Renal cortical epithelial cell (primary cell): ENCODE measurements at places on chromosomes 6 and 20.
A peak's percentile ranks its signal among the peaks of the same experiment; 100 is the strongest.

DNA sequence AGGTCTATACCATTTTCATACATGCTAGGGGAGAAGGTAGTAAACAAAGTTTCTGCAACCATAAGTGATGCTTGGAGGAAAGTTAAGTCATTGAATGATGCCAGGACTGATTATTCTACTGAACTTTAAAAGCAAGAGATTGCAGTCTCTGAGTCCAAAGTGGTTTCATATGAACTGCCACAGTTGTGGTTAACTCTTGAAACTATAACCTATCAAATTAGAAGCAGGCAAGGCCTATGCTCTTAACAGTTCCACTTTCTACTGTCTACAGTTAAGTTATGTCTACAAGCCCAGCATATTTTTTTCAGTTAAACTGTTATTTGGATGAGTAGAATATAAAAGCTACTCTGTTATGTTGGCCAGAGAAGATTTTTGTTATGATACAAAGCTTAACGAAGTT, 326.5 kb upstream of the RUNX2 start:
- DNase-seq: no peak

DNA sequence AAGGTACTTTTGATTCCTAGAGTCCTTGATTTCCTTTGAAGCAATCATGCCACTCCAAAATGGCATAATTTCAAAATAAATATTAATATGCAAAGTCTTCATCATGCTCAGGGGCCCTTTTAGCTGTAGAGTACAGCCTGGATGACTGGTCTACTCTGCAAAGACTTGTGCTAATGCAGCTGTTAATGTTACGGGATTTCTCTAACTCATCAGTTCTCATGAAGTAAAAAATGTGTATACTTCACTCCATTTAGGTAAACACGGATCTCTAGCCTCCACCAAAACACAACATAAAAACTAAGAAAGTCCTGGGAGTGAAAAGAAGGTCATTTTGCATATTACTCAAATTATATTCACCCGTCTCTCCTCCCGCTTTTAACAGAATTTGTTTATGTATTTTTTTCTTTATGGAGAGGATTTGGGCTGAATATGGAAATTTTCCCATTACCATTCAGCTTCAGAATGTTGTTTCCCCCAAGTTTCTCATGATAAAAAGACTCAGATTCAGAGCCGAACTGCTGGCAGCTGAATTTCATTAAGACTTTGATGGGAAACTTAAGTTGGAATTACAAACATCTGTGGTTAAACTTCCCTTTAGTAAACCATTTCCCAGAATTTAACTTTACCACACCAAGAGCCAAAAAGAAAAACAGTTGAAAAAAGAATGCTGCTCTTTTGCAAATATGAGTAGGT, 8.7 kb downstream of the LAMA4 start:
- peak; percentile 82 for DNase-seq

GRCh38 chr6:89430201-89430962, 2.6 kb upstream of the ANKRD6 start:
- DNase-seq: peak; percentile 70

DNA sequence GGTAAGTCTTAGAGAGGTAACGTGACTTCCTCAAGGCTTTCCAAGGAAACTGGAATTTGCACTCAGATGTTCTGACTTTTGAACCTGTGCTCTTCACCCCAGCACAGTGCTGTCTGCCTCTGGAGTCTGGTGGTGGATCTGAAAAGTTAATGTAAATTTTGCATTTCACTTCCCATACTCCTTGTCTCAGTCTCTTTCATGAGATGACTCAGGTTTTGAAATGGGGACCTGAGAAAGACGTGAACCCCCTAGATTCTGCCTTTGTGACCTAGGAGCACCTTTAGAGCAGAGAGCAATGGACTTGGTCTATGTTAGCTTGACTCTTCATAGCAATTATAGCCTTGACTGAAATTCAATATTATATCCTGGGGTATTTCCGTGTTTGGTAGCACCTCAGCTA, 223.0 kb downstream of the QKI start:
- DNase-seq: no peak

GRCh38 chr20:1813101-1813529, 82.1 kb upstream of the SIRPA start:
- DNase-seq: peak; percentile 87

DNA sequence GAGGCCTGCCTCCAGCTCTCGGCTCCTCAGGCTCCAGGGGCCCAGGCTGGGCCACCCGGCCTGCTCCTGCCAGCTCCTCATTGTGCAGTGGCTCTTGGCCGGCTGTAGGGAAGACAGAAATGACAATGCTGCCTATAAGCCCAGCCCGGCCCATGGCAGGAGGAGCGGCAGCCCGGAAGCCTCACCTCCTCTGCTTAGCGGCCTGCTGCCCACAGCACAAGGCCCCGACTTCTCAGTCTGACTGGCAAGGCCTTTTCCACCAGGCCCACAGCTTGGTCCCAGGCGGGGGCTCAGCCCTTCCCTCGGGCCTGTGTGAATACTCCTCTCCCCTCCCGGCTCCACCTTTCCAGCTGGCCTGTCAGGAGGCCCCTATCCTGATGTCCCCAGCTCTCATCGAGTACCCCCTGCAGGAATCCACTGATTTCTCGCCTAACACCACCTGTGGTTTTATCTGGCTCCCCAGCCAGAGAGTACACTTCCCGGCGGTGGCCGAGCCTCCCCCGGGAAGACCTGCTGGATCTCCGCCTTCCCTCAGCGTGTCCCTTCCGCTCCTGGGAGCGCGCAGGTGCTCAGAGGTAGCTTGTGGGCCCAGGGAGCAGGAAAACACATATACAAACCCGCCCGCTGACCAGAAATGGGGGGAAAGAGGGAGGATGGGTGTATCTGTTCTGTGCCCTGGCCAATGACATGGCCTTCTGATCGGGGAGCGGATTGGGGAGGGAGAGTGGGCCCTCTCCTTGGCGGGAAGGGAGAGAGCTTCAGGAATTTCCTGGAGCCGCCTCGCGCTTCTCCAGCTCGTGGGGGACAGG, 963 bp downstream of the DDRGK1 start:
- DNase-seq: peak; percentile 18

- DNase-seq: no peak
Observed at GRCh38 chr6:157814883-157815282, 8.2 kb upstream of the SNX9 start.

GRCh38 chr20:62064770-62065673, 659 bp downstream of the TAF4 start:
- no peak for DNase-seq

GRCh38 chr6:5231289-5231688, 29.5 kb downstream of the LYRM4 start:
- DNase-seq: no peak

GRCh38 chr6:55888917-55889316, 13.5 kb upstream of the BMP5 start:
- DNase-seq: no peak

DNA sequence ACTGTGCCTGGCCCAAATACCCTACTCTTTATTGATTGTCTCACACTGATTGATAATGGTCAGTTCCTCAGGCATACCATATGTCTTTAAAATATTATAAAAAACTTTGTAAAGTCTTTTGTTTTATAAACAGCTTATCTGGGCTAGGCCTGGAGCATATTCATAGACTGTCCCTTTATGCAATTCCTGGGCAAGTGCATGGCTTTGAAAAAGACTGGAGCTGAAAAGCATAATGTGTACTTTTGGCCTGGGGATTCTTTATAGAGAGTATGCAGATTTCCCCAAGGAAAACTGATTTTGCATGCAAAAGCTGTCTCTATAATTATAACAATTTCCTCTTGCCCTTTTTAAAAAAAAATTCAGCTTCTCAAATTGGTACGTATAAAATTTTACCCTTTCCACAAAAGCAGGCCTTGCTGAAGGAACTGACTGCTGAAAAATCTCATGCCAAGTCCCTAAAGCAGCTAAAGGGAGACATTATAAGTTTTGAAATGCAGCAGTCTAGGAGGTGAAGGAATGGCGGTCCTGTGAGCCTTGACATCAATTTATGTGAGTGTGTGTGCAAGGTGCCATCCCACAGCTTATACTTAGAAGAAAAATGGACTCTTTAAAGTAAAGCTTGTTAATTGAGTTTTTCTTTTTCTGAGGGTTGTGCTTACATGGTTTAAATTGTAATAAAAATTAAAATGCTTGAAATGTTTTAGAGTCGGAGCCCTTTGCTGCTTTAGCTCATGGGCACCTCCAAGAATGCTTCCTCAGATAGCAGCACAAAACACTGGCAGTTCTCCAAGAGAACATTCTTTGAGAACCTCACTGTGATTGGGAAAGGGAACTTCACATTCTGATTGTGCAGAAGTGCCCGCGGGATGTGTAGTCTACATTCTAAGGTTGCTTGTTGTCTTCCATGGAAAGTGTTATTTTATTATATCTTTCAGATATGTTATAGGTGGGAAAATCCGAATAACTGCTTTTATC, 43.9 kb downstream of the PLCB4 start:
- DNase-seq: peak; percentile 93

- DNase-seq: peak; percentile 61
Observed at GRCh38 chr20:44431502-44432234, 44.0 kb upstream of the TTPAL start.

DNA sequence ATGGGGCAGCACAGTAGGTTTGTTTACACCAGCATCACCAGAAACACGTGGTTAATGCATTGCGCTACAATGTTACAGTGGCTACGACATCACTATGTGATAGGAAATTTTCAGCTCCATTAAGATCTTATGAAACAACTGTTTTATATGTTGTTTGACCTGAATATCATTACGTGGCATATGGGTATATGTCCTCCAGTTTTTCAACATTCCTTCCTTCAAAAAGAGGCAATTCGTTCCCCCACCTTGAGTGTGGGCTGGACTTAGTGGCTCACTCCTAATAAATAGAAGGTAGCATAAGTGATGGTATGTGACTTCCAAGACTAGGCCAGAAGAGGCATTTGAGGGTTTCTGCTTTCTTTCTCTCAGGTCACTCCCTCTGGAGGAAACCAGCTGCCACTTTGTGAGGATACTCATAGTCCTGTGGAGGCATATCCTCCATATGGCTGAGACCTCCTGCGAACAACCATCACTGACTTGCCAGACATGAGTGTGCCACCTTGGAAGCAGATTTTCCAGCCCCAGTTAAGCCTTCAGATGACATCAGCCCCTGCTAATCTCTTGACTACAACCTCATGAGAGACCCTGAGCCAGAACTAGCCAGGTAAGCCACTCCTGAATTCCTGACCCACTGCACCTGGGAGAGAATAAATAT, 2.3 kb upstream of the TRAM2 start:
- no peak for DNase-seq

GRCh38 chr20:48886194-48886593, 35.3 kb upstream of the ARFGEF2 start:
- no peak for DNase-seq

- DNase-seq: no peak
Observed at GRCh38 chr6:149717255-149717587, 680 bp downstream of the LATS1 start.

- DNase-seq: no peak
Observed at GRCh38 chr6:4655196-4656025, 120.8 kb upstream of the CDYL start.

- DNase-seq: no peak
Observed at GRCh38 chr20:57649617-57650015, 29.4 kb upstream of the ZBP1 start.

- DNase-seq: no peak
Observed at GRCh38 chr6:163231356-163232014, 183.0 kb upstream of the QKI start.

DNA sequence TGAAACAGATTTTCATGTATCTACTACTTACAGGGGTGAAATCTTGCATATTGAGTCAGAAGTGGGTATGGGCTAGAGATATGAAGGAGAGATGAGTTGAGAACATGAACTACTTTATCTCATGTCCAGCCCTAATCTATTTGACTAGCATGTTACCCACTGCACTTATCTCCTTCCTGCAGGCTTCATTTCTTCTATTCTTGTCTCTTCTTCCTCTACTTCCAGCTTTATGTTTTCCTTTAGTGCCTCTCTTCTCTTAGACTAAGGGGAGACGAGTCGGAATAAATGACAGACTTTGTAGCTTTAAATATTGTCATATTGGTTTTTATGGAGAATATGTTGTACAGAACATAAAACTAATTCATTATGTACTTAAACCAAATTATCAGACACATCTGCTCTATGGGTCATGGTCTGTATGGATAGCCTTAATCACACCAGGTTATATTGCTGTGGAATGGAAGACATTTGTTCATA, 5.3 kb downstream of the RAB32 start:
- DNase-seq: no peak

- no peak for DNase-seq
Observed at GRCh38 chr6:11831653-11832052, 53.0 kb upstream of the ADTRP start.

GRCh38 chr6:125512621-125513020, 210.9 kb upstream of the HDDC2 start:
- peak; percentile 18 for DNase-seq

DNA sequence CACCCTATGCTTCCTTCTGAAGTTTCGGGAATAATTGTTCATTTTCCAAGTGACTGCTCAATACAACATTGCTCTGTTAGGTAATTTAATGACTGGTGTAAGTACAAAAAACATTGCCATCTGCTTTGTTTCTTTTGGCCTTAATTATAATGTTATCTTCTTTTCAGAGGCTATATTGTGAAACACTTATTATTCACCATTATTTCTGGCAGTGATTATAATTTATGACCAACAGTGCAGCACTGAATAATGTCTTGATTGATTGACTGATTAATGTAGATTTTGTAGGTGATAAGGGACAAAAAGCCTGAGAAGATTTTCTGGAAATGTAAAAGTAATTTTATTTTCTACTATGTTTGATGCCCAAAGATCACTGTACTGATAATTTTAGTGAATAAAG, 377.7 kb downstream of the PLCB1 start:
- DNase-seq: peak; percentile 6

DNA sequence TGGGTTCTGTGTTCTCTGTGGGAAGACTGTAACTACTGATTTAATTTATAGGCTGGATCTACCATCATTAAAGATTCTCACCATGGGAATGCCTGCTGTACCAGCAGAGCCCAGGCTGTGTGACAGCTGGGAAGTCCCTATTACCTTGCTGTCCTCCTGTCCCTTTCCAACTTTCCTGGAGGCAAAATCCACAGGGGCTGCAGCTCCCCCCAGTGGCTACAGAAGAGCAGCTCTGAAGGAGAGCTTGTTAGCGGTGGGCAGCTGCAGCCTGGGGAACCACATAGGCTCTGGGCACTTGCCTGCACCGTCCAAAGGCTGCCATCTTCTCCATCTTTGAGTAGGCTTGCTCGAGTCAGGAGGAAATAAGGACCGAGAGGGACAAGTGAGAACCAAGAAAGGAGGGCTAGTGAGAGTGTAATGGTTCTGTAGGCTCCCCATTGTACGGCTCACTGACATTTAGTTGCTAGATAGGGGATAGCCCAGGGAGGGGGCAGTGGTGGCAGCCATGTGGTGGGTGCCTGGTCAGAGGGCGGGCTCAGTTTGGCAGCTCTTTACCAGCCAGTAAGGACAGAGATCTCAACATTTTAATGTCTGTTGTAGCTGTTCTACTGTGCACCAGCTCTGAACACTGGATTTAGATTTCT, 155.1 kb upstream of the MLIP start:
- DNase-seq: peak; percentile 67

GRCh38 chr20:15759594-15759993, 813.7 kb downstream of the KIF16B start:
- peak; percentile 3 for DNase-seq

GRCh38 chr6:7062451-7063162, 45.2 kb upstream of the RREB1 start:
- no peak for DNase-seq
